ENCODE measurements at places on chromosomes 7 and 10. TPM values are rescaled to one million over a fixed set of nuclear protein-coding genes. Genes with fewer than 3 reads are reported as not detected.

ABCA13 gene
- total RNA-seq, result not detected

DNA sequence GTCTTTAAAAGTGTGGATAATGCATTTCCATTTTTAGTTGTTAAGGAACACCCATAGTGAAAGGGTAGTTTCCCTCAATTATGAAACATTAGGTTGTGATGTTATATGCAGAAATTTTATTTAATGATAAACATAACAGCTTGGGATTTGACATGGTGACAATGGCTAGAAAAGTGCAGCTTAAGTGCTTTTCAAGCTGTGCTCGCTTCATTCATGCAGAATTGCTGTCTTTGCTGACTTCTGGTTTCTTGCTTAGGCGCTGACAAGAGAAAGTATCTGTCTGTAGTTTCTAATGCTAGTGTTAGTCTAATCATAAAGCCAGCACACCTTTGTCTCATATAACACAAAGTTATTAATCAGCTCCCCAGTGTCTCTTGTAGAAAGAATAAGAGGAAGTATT, 170.0 kb downstream of the ARL5B start:
- DNase-seq, result no peak

GRCh38 chr7:134798155-134798554, 18.7 kb downstream of the CALD1 start:
- DNase-seq, result no peak

GRCh38 chr10:27736396-27736795, 9.2 kb downstream of the MKX start:
- no peak for DNase-seq

GRCh38 chr10:97889461-97890265, 40.0 kb downstream of the GOLGA7B start:
- DNase-seq, result peak; percentile 58

ABHD11 gene
- 16.8 TPM for total RNA-seq

DNA sequence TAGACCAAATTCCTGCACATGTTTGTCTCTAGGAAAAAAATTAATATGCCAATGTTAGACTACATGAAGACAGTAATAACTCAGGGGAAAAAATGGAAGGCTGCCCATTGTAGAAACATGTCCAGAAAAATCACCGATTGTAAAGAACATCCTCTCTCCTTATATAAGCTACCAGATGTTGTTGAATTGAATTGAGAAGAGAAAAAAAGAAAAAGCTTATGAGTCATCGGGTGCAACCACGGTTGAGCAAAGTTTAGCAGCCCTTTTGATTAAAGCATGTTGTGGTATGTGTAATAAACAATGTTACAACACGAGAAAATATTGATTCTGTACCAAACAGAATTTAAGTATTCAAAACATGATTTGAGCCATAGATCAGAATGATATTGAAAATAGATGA, 102.3 kb upstream of the ARHGAP21 start:
- no peak for DNase-seq

DNA sequence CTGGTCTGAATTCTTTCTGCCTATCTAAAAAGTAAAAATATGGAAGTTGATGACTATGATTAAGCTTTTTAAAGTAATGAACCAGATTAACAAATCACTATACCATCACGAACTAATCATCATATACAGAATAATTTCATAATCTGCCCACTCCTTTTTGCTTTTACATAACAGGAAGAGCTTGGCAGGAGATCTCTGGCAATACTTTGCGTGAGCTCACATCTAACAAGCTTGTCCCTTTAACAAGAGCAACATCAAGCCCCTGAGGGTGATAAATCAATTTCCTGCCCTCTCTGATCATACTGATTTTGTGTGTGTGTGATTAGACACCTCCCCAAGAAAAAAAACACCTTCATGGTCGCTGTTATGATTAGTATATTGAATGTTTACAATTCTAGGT, 143.5 kb upstream of the ASAH2 start:
- no peak for DNase-seq

DNA sequence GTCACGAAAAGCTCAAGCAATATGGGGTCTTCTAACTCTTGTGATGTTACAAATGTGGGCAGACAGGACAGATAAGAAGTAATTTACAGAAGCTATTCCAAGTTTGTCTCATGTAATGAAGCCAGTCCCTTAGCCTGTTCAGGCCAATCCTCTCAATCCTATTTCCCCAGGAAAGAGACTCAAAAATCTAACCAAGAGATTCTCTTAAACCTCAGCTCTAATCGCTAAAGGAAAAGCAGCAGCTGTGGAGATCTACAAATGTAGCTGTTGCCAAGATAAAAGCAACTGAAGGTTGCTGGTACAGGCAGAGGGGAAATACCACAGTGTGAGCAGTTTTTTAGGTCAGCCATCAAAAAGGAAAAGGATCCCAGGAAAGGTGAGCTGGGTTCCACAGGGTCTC, 39.3 kb downstream of the ANK3 start:
- no peak for DNase-seq

INHBA gene
- total RNA-seq, result not detected

STEAP2 gene
- not detected for total RNA-seq

DNA sequence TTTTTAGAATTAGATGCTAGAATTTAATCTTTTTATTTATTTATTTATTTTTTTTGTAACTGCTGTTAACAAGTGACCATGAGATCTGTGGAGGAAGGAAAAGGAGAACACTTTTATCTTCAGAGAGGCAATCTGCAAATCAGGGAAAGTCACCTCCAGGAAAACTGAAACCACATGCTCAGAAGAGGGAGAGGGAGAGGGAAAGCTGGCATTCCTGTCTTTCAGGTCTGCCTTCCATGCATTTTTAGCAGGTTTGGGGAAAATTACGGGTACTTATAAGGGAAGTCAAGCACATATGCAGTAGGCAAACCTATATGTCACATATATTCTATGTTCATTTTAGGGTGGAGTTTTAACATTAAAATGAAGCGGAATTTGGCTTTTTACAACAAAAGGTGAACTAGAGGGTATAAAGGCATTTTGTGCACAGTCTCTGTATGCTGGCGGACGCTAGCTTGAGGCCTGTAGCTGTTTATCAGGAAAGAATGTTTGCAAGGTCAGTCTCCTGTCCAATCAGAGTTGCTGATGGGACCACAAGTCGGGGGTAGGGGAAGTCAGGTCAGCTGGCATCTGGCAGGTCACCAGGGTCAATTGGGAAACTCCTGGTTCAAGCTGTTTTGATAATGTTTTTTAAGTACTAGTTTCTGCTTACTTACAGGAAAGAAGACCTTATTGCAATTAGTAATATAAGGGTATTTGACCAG, 333.5 kb downstream of the GPR158 start:
- DNase-seq, result no peak

TMEM236 gene
- total RNA-seq, result 0.07 TPM

DNA sequence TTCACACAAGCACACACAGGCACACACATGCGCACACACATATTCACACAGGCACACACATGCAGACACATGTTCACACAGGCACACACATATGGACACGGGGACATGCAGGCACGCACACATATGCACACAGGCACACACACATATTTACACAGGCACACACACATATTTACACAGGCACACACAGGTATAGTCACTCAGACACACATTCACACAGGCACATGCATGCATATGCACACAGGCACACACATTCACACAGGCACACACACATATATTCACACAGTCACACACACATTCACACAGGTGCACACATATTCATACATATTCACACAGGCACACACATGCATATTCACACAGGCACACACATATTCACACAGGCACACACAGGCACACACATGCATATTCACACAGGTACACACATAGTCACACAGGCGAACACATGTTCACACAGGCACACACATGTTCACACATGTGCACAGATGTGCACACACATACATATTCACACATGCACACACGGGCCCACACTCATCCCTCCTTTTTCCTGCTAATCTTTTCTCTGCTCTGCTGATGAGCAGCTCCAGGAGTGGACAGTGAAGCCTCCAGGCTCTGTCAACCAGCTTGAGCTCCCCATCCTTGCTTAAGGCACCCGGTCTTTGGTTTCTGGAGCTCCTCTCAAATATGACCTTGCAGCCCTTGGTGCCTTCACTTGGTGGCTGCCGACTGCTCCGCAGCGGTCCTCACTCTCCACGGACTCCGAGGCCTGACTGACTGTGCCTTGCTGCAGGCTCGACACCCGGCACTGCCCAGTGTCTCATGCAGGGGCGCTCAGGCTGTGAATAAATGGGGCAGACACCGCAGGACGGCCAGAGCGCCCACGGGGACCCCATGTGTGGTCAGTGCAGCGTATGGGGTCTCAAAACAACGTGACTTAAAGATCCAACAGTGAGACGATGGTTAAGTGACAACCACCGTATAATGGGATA, 581.2 kb upstream of the MGMT start:
- DNase-seq, result no peak

- DNase-seq, result no peak
Observed at GRCh38 chr10:31035266-31035798, 3.7 kb upstream of the ZNF438 start.

INPP5F gene
- 12.8 TPM for total RNA-seq

DNA sequence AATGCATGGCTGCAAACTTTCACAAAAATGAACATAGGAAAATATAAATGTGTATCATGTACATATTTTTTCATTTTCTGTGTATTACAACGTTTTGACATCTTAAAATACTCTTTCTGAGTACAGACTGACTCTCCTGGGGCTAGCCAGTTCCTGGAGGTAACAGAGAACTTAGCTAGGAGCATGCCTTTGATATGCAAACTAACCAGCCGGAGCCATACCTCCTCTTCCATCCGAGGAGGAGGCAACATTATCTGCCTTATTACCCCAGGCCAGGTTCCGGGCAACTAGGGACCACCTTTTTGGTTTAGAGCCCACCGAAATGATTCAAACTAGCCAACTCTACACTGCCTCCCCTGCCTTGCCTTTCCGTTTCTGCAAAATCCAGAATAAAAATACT, 33.7 kb upstream of the HECW1 start:
- DNase-seq, result no peak

DNA sequence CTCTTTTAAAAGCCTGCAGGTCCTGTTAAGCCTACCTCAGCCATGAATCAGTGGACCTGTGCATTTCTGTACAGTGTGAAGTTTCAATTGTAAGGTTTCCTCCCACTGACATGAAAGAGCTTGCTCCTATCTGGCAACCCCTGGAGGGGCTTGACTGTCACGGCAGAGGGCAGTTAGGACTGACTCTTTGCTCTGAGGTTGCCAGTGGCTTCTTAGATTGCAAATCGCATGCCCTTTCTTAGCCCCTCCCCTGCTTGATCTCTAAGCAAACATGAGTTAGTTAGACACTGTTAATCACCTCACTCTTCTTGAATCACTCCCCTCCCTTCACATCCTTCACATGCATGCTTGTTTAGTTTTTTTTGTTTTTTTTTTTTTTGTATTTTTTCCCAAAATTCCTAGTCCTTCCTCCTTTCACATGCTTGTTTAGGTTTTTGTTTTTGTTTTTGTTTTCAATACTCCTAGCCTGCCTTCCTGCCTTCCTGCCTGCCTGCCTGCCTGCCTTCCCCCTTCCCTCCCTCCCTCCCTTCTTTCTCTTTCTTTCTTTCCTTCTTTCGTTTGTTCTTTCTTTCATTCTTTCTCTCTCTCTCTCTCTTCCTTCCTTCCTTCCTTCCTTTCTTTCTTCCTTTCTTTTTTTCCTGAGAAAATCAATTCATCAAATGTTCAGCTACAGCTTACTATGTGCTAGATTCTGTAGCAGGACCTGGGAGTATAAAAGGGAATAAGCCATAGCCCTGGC, 6.0 kb upstream of the HIPK2 start:
- DNase-seq, result no peak

AKAP9 gene
- total RNA-seq, result 25.3 TPM

DNA sequence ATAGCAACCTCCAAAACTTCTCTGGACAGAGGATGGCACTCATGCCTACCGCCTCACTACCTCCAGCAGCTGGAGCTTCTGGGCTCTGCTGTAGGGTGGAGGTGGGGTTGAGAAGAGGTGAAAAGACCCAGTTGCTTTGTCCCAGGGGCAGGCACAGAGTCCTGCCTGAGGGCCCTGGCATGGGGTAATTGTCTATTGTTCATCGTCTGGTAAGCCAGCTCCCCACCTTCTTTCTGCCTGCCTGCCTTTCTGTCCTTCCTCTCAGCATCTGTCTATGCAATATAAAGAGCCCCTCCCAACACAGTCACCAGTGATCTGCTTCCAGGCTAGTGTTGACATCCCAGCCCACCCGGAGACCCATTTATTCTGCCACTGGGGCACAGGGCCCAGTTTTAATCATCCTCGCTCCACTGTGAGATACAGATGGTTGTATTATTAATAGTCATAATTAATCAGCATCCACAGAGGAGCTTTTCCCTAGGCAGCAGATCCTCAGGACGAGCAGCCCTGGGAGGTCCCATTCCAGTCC, 39.0 kb downstream of the ZMIZ1 start:
- no peak for DNase-seq

FAM20C gene
- 0.45 TPM for total RNA-seq

- no peak for DNase-seq
Observed at GRCh38 chr7:94432817-94433216, 38.1 kb downstream of the COL1A2 start.

All from activated CD4-positive, alpha-beta memory T cell treated with anti-CD3 and anti-CD28 coated beads for 36 hours (primary cell).